ENCODE measurements at places on chromosomes 7 and 10. TPM values are rescaled to one million over a fixed set of nuclear protein-coding genes. Genes with fewer than 3 reads are reported as not detected.

The BAMBI gene
- 3.0 TPM for total RNA-seq

The CPA1 gene
- total RNA-seq = not detected

The NACAD gene
- total RNA-seq = 8.9 TPM

The TACR2 gene
- 0.49 TPM for total RNA-seq

The ACTL6B gene
- total RNA-seq = 99.6 TPM

The PRKCQ gene
- total RNA-seq = 2.2 TPM

The CLDN4 gene
- 0.25 TPM for total RNA-seq

The SYT15B gene
- total RNA-seq = under 0.01 TPM

The PLEKHS1 gene
- total RNA-seq = not detected

The GARIN1A gene
- total RNA-seq = 0.74 TPM

The C10orf67 gene
- 0.25 TPM for total RNA-seq

The EIF5AL1 gene
- under 0.01 TPM for total RNA-seq

The LIPF gene
- total RNA-seq = 3.4 TPM

The HMX3 gene
- total RNA-seq = not detected

The BTBD16 gene
- not detected for total RNA-seq

The MMD2 gene
- total RNA-seq = 4.4 TPM

The GIMAP6 gene
- 2.7 TPM for total RNA-seq

The ELN gene
- 11.3 TPM for total RNA-seq

The DCLRE1C gene
- 50.2 TPM for total RNA-seq

The GBX1 gene
- not detected for total RNA-seq

The CALML3 gene
- total RNA-seq = not detected

All from temporal lobe (tissue), 4 donors.